DMS79 (cell line): ENCODE measurements at places on chromosomes 7 and 10.

DNA sequence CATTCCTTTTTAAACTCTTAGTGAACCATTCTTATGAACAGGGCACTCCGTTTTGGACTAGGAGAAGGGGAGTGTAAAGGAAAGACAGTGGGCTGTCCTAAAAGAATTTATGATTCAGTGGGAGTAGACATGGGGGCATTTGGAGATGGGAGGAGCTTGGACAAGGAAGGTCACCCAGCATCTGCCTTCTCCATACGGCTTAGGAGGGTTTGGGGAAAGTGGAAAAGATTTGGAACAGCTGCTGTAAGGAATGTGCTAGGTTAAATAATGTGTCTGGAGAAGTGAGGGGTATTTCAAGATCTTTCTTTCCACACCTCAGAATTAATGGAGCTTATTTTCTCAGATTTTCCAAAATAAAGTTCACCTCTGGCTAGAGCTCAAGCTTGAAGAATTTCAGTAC is 24.0 kb downstream of the SLC35G1 start:
- no peak for DNase-seq

DNA sequence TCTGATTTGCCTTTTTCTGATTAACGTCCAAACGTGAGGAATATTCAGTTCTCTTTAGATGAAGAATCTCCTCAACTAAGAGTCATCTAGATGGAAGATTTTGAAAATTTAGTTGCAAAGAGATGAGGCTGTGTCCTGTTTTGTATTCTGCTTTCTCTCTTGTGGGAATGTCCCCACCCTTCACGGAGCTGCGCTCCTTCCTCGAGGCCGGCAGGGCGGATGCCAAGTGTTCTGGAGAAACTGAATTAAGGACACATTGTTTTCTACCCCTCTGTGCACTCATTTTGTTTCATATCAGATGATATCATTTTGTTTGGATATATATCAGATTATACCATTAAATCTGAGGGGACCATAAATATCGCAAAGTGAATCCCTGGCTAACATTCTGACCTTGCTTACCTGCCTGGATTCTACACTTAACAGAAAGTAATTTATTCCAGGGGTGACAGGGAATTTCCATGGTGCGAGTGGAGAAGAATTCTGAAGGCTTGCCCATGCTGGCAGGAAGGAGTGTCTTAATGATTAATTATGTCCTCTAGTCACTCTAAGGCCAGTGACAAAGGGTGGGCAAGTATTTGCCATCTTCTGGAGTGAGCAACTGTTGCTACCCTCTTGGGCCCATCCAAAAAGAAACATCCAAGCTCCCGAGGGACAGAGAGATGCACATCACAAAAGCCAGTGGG is 47.9 kb upstream of the IGFBP3 start:
- DNase-seq, result no peak

DNA sequence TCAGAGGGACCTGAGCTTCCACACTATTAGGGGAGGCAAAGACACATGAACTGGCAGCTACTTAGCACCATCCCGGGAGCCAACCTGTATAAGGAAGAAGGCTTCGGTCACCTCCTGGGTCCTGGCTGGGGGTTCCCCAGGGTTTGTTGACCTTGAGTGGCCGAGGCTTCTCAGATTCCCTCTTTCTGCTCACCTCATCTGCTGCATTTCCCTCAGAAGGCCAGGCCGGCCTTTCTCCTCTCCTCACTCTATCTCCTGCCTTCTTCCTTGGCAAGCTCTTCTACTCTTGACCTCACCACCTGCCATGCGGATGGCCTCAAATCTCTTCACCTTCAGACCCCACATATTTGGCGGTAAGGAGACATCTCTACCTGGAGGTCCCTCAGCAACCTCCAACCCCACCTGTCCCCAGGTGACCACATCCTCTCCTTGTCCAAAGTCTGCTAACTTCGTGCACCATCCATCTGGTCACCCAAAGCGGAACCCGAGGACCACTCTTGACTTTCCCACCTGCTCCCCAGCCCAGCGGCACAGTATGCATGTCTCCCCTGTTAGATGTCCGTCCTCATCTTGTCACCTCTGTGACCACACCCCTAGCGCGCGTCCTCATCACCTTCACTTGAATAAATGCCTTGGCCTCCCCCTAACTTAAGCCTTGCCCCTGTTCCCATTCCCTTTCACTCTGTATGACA is 133.8 kb upstream of the UNC5B start:
- no peak for DNase-seq

DNA sequence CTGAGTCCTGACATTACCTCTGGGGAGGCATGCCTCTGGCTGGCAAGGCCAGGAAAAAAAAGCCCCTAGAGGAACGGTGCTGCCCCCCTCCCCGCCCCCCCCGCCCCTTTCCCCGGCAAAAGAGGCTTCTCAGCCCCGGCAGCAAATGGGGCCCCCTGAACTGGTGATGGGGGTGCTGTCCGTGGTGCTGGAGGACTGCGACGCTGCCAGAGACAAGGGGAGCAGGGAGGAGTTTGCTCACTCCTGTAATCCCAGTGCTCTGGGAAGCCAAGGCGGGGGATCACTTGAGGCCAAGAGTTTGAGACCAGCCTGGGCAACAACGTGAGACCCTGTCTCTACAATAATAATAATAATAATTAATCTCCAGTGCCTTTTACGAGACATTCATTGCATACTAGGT is 23.7 kb downstream of the SRRM3 start:
- DNase-seq, result no peak

DNA sequence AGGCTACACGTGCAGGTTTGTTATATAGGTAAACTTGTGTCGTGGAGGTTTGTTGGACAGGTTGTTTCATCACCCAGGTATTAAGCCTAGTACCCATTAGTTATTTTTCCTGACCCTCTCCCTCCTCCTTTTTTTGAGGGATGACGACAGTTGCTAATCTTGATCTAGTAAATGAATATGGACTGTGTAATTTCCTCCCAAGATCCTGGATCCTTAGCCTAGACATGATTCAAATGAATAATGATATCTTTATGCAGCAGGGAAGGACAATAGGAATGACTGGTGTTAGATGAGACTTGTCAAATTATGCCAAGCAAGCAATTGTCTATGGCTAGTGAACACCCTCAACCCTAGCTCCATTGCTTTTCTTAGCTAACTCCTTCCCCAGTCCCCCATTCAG is 156.2 kb downstream of the PLPP4 start:
- DNase-seq, result no peak

- DNase-seq, result no peak
Observed at GRCh38 chr10:13913897-13914296, 327.1 kb downstream of the PRPF18 start.

- DNase-seq, result no peak
Observed at GRCh38 chr7:14793151-14793550, 109.4 kb downstream of the DGKB start.

DNA sequence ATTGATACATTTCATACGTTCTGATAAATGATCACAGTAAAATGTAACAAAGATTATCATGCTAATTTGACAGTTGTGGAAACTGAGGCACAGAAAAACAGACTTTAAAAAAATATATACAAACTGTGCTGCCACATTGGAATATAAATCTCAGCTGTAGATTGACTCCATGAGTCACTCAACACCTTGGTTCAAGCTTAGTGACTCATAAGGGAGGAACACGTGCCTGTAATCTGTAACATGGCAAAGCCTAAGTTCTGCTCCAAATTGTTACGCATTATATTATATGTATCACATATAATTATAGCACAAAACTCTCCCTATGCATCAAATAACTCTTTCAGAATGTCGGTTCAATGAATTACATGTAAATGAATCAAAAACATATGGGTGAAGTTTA is 1047.5 kb downstream of the GATA3 start:
- DNase-seq, result no peak
